ENCODE measurements at places on chromosomes 7 and 10. TPM values are rescaled to one million over a fixed set of nuclear protein-coding genes. Genes with fewer than 3 reads are reported as not detected.
A peak's percentile ranks its signal among the peaks of the same experiment; 100 is the strongest.

DOCK4 gene
- 12.4 TPM for total RNA-seq

GRCh38 chr7:113086431-113086888 lies at the start of gene GPR85:
Gene GPR85, minus strand, starts transcription at chr7:113086827. Its CDS starts 2,106 bp downstream, at chr7:113084721.
- peak; percentile 45 for DNase-seq

CCDC172 gene
- total RNA-seq: 7.3 TPM

DNA sequence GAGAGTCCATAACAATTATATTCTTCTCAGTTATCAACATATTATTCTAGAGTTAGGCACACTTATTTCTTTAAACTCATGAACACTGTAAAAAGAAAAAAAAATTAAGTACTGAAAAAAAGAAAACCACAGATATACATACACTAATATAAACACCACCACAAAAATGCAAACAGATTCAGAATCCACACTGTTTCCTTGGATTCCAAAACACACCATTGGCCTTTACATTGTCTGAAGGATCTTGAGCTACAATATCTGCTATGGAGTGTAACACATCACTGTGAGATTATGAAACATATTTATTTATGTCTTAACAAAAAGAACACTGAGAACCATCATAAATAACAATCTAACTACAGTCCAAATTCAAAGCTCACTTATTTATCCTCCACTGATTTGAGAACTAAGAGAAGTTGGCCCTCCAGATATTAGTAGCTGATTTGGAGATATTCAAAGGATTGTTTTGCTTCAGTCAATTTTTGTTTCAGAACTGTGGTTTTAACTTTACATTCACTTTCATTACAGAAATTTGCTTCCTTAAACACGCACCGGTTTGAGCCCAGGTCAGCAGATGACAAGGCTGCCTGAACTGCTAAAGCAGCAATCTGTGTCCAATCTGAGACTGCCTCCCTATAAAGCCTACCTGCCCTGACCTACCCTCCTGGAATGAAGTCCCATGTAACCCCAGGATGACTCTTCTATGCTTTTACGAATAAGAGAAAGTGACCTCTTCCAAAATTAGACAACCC lies 47.0 kb upstream of the CDK1 start:
- no peak for DNase-seq

KCND2 gene
- total RNA-seq: 6.1 TPM

DNA sequence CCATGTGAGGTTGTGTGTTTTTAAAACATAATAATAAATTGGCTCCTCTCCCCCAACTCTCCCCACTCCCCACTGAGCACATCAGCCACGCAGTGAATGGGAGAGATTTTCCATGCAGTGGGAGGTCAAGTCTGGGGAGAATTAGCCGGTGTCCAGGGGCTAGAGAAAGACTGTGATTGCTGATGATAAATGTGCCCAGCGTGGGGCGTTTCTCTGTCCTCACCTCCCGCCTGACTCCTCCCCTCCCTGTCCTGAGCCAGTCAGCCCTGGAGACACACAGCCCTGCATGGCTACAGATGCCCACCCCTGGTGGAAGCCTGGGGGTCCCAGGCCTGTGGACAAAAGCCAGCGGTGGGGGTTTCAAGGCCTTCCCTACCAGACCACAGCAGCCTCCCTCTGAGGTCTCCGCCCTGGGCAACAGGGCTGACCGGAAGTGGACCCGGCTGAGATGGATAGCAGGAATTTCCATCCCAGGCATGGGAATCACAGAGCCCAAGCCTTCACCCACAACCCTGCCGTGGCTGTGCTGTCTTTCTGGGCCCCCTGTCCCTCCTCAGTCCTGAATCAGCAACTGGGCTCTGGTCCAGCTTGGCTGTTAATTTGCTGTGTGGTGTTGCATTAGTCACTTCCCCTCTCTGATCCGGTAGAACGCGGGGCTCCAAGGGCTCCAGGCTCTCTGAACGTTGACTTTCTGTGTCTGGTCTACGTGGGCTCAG lies 46.8 kb upstream of the SLC29A3 start:
- DNase-seq: no peak

DNA sequence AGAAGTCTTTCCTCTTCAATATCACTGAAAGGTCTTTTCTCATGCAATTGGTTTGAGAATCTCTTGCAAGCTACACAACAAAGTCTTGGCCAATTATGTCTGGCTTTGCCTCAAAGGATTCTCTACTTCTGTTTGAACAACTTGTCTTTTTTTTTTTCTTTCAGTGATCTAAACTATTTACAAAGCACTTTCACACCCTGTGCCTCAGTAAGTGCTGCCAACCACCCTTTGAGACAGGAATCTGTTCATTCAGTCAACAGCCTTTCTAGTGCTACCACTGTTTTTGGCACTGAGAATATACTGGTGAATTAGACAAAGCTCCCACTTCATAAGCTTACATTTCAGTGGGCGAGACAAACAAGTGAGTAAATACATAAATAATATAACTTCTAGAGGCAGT lies 26.9 kb upstream of the SDK1 start:
- DNase-seq: no peak

ECHS1 gene
- 118 TPM for total RNA-seq

DNAJC1 gene
- total RNA-seq: 59.6 TPM

LIPK gene
- total RNA-seq: not detected

UTF1 gene
- total RNA-seq: 18.6 TPM

DNA sequence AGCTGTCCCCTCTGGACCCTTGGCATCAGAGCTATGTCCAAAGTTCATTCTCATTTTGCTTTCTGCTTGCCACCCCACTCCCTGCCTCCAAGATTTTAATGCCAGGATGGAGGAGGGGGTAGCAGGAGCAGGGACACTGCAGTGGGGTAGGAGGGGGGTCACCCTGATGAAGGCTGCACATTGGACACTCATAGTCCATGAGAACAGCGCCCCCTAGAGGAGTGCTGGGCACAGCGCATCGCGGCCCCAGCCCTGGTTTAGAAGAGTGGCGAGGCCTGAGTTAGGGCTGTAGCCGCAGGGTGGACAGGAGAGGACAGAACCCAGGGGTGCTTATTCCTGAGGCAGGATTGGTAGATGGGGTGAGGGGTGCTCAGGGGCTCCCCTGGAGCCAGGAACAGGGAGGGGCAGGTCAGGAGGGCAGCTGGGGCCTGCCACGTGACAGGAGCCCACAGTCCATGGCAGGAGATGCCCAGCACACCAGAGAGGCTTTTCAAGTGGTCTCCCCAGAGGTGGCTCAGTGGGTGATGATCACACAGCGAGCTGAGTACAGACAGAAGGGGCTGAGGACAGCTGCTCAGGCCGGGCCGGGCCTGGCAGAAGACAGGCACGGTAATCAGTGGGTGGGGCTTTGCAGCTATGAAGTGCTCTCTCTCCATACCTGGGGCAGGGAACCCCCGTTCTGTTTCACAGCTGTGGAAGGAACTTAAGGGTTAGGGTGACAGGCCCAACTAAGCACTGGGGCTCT lies 71.4 kb downstream of the NEURL1 start:
- peak; percentile 62 for DNase-seq

TMEM130 gene
- total RNA-seq: 106 TPM

DNA sequence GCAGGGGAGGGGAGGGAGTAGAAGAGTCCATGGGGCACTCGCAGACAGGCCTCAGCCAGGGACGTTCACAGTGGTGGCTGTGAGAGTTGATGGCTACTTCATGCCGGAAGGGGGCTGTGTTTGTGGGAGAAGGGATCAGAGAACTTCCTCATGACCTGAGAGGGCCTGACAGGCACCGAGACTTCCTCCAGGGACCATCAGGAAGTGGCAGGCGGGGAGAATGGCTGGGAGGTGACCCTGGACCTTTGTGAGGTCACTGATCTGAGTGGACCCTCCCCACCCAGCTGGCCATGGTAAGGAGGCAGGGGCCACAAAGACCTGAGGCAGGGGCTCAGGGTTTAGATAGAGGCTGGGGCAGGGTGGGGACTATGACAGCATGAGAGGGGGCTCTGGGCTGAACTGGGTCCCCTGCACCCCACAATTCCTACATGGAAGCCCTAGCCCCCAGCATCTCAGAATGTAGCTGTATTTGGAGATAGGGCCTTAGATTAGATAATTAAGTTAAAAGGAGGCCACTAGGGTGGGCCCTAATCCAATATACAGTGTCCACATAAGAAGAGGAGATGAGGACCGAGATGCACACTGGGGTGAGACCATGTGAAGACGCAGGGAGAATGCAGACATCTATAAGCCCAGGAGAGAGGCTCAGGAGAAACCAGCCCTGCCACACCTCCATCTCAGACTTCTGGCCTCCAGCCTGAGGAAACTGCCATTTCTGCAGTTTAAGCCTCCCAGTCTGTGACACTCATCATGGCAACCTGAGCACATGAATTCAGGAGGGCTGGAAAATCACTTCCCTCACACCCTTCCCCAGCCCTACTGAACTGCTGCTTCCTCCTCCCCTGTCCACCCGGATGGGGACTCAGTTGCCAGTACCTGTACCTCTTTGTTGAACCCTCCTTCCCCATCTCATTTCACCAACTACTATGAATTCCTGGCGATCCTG lies 273.9 kb upstream of the ZNF32 start:
- DNase-seq: no peak

DNA sequence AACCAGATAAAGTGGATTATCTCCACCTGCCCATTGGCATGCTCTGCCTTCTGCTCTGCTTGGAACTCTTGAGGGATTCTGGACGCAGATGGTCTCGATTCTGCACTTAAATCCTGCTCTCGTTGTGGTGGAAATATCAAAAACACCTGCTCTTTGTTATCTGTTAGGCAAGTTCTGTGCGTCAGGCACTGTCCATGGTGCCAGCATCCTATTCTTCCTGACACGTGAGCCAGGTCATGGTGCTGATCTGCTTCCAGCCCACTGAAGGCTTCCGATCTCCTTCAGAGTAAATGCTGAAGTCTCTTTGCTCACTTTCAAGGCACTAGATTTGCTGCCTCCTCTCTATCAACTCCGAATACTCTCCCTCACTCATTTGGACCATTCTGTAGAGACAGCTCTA lies 505.6 kb downstream of the HTR7 start:
- no peak for DNase-seq

- DNase-seq: no peak
These were observed 8.5 kb upstream of the METTL27 start for GRCh38 chr7:73850781-73851207.

TMEM184A gene
- total RNA-seq: 20.9 TPM

GRCh38 chr7:150716939-150717338 lies 526 bp downstream of the GIMAP1 start:
- DNase-seq: no peak

GRCh38 chr7:51476026-51476425 lies 159.4 kb upstream of the COBL start:
- no peak for DNase-seq

THSD7A gene
- total RNA-seq: 6.8 TPM

SORCS3 gene
- 1.7 TPM for total RNA-seq

GRCh38 chr10:97427571-97428179 lies 1.7 kb downstream of the PGAM1 start:
- peak; percentile 43 for DNase-seq

GRCh38 chr10:91974960-91975359 lies 51.4 kb downstream of the BTAF1 start:
- DNase-seq: no peak

DNA sequence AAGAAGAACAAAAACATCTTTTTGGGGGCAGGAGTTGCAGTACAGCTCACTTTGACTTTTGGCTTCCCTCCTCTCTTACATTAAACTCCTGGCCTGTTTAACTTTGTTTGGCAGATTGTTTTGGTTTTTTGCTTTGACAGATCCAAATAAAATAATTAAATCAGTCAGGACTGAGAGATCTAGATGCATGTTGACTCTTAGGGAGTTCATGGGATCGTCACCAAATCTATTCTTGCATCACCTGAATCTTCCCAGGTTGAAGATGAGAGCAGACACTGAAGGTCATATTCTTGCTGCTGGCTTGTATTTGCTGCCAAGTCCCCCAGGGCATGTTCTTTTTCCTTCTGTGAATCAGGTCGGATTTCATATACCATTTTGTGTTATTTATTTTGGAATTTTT lies 759.4 kb downstream of the CNTNAP2 start:
- DNase-seq: no peak

- no peak for DNase-seq
These were observed 16.3 kb downstream of the CYTH3 start for GRCh38 chr7:6256109-6256483.

DNA sequence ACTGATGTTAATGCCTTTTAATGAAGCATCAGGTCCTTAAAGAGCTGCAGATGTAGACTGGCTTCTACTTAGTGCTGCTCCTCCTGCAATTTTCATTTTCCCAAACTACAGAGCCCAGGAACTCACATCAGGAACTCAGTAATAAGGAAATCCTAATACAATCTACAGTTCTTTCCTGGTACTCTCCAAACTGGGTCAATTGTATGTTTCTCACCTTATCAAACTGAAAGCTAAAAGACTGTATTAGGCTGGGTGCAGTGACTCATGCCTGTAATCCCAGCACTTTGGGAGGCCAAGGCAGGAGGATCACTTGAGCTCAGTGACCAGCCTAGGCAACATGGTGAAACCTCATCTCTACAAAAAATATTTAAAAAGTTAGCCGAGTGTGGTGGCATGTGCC lies 54.4 kb upstream of the DNAJB12 start:
- no peak for DNase-seq

DNA sequence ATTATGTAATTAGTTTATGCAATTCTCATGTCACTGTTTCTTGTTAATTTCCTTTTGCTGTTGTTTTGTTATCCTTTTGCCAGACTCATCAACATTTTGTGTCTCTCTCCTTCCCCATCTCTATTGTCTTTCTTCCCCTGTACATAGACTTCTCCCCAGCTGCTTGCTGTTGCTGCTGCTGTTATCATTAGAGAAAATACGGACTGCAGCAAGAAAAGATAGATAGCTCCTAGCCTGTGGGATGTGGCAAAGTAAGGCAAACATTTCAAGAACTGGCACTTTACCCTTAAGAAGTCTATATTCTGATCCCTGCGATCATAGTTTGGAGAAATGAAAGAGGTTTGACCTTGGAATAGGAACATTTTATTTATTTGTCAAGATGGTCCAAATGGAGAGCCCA lies 162.2 kb downstream of the AOAH start:
- no peak for DNase-seq

DNA sequence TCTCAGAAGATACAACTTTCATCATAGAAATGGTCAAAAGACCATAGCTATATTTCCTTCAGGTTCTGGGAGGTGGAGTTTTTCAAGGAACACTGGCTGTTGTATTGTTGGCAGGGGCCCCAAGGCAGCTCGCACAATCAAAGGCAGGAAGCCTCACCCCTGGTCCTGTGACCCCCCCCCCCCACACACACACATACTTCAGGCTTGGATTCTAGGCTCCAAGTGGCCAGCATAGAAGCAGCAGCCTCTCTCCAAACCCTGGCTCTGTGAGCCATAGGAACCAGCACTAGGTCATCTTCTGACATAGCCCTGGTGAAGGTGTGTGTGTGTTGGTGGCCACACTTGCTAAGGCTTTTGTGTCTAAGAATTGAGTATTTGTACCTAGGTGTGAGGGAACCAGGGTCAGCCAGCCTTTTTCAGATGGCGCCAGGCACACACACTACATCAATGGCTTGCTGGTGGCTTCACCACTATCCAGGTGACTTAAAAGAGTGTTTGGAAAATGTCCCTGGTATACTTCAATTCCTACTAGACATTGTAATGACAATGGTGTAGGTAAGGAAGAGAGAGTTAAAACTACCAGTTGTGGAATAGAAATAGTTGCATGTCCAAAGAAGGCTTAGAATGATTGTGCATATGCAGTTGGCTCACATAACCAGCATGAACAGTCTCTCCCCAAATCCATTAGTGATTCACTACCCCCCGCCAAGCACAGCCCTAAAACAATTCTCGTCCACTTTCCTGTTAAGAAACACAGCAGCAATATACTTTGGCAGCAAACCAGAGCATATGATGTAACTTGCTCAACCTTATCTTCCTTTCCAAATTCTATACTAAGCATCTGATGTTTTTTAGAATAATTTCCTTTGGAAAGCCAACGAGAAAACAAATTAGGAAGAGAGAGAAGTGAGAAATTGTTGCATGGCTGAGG lies 91.3 kb downstream of the AVL9 start:
- DNase-seq: no peak

ANAPC16 gene
- total RNA-seq: 47.9 TPM

GRCh38 chr7:86692755-86693154 lies 49.0 kb downstream of the GRM3 start:
- no peak for DNase-seq
